ENCODE measurements at places on chromosomes 6 and 20.

- no peak for DNase-seq
Observed at GRCh38 chr6:99233219-99233618, 116.3 kb downstream of the FAXC start.

- no peak for DNase-seq
Observed at GRCh38 chr6:170524172-170524502, 29.0 kb downstream of the PSMB1 start.

GRCh38 chr6:105646391-105646867 is 243.5 kb upstream of the PREP start:
- no peak for DNase-seq

DNA sequence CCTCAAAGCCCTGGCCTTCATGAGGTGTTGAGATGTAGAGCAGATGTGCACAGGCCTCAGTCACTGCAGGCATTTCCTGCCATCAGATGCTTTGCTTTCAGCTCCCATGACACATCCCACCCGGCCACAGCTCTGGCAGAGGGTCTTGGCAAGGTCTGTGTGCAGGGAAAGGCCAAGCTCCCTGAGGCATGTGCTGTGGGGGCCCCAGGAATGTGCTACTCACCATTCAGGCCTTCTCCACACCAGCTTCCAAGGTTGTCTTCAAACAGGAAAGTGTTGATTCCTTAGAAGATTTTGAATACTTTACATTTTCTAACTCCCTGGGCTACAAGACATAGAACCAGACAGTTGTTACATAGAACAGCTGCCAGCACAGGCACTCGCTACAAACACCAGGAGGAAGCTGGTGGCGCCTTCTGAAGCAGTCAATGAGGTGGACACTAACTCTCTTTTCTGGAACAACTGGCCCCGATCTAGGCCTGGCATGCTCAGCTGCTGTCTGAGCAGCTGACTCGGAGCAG is 27.8 kb downstream of the CASS4 start:
- no peak for DNase-seq
